ENCODE measurements at places on chromosomes 2 and 18. TPM values are rescaled to one million over a fixed set of nuclear protein-coding genes. Genes with fewer than 3 reads are reported as not detected.

Gene GREB1
- 392 TPM for total RNA-seq

DNA sequence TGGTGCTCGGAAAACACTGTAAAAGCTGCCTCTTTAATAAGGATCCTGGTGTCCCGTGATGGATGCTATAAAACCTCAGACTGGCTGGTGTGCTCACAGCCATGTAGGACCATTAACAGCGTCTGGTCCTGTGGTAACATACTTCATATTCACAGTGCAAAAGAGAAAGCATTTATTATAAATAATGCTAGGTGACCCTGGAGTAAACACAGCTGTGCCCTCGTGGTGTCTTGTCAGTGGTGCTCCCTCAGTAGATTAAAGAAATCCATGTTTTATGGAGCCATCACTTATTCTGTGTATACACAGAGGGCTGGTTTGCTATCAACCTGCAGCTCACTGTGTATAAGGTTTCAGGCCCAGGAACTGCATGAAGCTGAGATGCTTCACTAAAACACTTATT lies 106.9 kb downstream of the CDK15 start:
- DNase-seq, result no peak

- DNase-seq, result no peak
Observed at GRCh38 chr2:232374356-232374755, 4.2 kb upstream of the ALPP start.

DNA sequence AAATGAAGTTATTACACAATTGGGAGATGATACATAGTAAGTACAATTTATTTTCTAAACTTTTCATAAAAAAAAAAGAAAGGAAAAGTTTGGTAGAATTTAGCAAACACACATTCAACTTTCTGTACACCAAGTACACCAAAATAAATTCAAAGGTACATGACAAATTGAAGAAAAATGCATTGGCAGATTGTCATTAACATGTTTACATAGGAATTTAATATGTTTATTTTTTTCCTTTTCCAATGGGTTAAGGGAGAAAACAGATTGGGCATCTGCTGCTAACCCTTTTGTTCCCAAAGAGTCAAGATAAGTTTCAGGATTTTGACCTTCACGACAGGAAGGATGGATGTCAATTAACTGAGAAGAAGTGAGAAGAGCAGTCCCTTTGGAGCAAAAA lies 620.4 kb downstream of the XIRP2 start:
- DNase-seq, result no peak

Gene CDCA7
- 13.7 TPM for total RNA-seq

GRCh38 chr2:230447455-230448451 lies 31.8 kb downstream of the SP100 start:
- no peak for DNase-seq

GRCh38 chr2:237966565-237967462 lies at the start of gene UBE2F:
UBE2F (plus strand) TSS chr2:237967014; CDS start chr2:237973108, 6,094 bp downstream.
- DNase-seq, result peak; percentile 97

GRCh38 chr18:76554547-76555222 lies 59.6 kb upstream of the ZNF516 start:
- no peak for DNase-seq

- DNase-seq, result no peak
Observed at GRCh38 chr2:117982376-117983033, 31.4 kb downstream of the CCDC93 start.

- no peak for DNase-seq
Observed at GRCh38 chr2:111627256-111627655, 256.7 kb downstream of the ANAPC1 start.

Gene CLEC4F
- total RNA-seq, result not detected

Data from prostate gland (tissue), 2 donors.